ENCODE measurements at places on chromosomes 12 and 14.

DNA sequence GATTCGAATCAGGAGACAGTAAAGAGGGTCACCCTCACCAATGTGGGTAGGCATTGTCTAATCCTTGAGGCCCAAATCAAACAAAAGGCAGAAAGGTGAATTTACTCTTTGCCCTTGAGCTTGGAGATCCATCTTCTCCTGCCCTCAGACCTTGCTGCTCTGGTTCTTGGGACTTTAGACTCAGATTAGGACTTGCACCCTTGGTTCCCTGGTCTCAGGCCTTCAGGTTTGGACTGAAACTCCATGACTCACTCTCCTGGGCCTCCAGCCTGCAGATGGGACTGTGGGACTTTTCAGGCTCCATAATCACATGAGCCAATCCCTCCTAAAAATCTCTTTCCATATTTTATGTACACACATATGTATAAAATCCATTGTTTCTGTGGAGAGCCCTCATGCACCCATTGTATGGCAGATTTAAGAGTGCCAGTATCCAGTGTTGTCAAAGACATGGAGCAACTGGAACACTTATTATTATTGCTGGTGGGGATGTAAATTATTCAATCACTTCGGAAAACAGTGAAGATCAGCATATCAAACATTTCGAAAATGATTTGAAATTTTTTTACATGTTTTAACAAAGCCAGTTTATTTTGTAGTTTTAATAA is 48.7 kb downstream of the EID3 start:
- DNase-seq: no peak

DNA sequence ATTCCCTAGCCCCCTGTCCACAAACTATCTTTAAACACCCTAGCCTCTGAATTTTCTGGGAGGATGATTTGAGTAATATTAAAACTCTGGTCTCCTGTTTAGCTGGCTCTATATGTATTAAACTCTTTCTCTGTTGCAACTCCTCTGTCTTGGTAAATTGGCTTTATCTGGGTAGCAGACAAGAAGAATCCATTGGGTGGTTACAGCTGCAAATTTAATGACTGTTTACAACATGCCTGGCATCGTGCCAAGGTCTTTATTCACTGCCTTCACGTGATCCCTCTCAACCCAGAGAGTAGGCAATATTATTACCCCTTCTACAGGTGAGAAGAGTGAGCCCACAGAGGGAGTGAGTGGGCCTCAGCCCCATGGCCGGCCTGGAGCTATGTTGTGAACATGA is 77.8 kb upstream of the MYL2 start:
- no peak for DNase-seq

DNA sequence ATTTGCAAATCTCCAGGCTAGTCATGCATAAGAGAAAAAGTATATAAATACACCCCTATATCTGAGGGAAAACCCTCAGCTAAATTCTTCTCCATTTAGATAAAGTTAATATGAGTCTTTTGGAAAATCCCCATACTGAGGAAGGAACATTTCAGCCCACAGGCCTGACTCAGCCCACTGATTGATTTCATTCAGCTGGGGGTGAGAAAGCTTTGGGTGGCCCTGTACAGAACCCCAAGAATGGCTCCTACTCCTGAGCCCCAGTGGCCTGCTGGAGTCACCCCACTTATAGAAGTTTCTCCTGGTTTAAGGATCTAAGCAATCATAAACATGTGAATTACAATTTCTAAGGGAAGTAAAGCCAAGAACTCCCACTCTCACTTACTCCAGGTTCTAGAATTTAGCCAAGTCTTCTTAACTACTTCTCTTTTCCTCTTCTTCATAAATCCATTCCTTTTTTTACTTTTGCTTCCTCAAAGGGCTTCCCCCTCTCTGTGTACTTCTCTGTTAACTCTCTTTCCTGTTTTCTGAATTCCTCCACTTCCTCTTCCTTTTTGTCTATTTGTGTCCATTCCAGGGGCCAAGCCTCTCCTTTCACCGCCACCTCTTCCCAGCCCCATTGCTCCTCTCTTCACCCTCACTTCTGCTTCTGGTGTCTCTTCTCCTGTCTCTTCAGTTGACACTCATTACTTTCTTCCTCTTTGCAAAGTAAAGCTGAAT is 21.0 kb downstream of the RTN1 start:
- no peak for DNase-seq

DNA sequence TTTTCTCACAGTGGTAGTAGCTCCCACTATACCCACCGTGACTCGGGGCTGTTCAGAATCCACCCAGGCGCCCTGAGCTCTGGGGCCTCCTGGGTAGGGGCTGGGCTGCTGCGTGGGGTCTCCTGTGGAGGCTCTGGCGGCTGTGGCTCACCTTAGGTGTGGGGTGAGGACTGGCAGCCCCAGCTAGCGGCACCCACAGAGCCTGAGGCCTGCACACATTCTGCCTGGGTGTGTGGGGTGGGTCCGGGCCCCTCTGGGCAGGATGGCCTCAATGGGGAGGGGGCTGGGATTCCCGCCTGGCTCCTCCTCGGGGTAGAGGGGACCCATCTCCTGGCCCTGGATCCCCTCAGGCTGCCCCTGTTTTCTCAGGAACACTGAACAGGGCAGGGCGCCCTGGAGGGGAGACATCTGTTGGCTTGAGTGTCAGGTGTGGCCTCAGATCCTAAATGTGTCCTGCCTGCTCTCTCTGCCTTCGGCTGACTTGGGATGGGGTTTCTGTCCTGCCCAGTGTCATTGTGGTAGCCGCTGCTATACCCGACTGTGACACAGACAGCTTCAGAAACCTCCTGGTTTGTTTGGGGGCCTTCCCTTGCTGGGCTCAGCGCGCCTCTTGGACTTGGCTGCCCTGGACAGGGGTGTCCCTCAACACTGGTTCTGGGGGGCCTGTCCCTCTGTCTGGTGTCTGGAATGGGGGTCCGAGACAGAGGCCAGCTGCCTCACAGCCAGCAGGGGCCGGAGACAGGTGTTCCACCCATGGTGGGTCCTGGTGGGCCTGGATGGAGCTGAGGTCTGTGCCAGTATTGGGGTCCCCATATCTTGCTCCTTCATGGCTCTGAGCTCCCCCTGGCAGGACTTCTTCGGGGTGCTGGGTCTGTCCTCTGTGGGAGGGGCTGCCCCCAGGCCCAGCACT is 354.9 kb downstream of the TMEM121 start:
- peak; percentile 17 for DNase-seq

GRCh38 chr12:46460682-46461210 is 88.2 kb upstream of the SLC38A2 start:
- DNase-seq: no peak

GRCh38 chr12:68739891-68740290 is 6.1 kb upstream of the SLC35E3 start:
- DNase-seq: no peak

DNA sequence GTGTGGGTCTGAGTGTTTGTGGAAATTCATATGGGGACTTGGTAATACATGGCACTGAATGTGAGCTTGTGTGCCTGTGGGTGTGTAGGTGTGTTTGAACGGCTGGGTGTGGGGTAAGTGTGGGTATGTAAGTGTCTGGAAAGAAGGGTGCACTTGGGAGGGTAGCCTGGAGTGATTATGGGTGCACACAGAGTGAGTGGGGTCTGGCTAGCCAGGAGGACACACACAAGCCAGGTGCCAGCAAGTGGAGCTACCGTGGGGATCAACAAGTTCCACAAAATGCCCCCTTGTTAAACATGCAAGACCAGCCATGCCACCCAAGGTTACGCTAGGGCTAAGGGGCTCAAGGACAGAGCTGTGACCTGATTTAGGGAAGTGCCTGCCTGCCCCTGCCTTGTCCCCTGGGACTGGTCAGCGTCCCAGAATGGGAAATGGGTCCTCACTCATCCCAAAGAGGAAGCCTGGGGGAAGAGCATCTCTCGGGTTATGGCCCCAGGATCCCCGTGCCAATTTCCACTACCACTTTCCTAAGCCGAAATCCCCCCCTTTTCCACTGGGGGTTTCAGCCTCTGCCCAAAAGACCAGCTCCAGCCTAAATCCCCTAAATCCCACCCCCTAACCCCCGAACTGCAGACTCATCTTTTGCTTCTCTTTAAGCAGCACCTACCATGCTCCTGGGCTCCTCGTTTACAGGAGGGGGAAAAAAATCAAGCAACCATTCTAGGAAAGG is 118.6 kb downstream of the DICER1 start:
- no peak for DNase-seq

- no peak for DNase-seq
Observed at GRCh38 chr14:60183741-60184140, 18.5 kb upstream of the DHRS7 start.

- no peak for DNase-seq
Observed at GRCh38 chr12:105658389-105658788, 327.9 kb downstream of the C12orf75 start.

GRCh38 chr14:53461858-53462257 is 308.7 kb upstream of the DDHD1 start:
- DNase-seq: no peak

- DNase-seq: peak; percentile 59
Observed at GRCh38 chr12:58915634-58916033, 4.7 kb downstream of the LRIG3 start.

GRCh38 chr14:59566725-59567124 is 9.9 kb downstream of the CCDC175 start:
- DNase-seq: no peak

DNA sequence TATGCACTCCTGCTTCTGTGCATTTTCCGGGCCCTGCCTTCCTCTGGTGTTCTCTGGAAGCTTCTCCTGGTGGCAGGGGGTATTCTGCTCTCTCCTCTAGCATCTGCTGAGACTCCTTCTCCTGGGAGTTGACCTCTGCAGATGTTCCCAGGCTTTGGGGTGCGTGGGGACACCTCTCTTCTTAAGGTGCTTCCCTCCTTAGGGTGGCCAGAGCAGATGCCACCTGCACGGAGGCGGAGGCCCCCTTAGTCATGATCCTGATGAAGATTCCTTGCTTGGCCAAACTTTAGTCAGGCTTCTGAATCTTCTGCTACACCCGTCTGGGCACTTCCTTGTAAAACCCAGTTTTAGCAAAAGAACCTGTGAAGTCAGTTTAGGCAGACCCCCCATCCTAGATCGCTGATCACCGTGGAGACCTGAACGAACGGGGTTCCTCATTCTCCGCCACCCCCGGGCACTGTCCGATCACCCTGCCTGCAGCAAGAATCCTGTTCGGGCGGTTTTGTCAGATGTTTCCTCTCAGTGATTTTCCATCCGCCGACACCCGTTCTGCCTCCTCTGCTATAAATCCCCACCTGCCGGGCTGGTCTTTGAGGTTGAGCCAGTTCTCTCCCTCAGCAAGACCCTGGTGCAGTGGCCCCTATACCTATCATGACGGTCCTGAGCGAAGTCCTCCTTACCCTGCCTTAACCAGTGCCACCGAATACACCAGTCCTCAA is 111.9 kb downstream of the CALM1 start:
- DNase-seq: peak; percentile 69
